T-helper 17 cell (primary cell): ENCODE measurements at places on chromosomes 3 and 15.

DNA sequence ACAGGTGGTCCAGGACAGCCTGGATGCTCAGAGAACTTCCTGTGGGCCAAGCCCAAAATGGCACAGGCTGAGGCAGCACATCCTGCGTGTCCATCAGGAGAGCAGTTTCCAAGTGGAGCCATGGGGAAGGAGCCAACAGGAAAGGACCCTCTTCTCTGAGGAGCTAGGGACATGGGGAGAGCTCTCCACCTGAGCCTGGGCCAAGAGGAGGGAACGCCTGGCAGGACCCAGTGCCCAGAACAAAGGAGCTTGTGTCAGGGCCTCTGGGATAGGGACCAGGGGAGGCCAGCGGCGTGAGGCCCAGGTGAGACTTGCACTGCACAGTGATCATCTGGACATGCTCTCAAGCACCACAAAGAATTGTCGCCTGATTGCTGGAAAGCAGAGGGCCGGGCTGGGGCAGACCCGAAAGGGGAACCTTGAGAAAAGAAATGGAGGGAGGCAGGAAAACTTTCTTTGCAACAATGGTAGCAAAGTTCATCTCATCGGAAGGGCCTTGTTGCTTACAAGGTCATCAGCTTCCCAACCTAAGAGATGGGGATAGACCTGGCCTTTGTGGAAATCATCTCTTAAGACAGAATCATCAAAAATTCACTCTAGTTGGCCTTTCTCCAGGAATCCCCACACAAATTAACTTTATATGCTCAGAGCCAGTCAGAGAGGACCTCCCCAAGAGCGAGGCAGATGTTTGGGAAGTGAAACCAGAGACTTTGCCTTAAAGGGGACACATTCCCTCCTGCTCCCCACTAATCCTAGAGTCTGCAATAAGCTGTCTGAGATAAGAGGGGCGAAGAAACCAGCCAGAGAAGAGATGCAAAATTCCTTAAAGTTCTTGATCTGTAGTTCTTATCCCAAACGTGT lies 47.7 kb upstream of the HES1 start:
- no peak for DNase-seq

DNA sequence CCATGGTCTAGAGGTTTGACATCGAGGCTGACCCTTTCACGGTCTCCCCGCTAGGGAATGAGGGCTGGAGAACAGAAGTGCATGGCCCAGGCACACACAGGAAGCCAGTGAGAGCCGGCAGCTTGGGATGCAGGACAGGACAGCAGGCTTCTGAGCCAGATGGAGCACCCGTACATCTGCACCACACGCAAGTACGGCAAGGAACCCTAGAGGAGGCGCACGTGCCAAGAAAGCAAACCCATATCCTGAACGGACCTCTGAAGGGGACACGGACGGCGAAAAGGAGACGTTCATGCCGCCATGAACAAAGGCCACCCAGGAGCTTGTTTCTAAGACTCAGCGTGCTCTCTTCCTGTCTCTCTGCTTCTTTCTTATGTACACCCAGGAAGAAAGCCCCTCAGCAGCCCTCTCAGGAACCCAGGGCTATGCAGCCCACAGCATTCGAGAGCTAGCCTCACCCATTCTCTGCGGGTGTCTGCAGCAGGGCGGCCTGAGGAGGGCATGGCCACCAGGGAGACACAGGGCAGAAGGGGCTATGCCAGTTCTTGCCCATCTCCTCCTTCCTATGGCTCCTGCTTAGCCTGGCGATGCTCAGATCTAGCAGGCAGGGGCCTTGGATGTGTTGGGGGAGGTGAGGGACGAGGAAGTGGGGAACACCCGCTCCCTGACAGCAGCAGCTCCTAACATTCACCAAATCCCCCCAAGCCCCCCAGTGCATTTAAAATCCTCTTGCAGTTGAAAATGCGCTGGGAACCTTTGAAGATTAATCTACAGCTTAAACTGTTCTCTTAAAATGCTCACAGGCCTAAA lies 81.3 kb downstream of the PCSK6 start:
- DNase-seq = no peak

DNA sequence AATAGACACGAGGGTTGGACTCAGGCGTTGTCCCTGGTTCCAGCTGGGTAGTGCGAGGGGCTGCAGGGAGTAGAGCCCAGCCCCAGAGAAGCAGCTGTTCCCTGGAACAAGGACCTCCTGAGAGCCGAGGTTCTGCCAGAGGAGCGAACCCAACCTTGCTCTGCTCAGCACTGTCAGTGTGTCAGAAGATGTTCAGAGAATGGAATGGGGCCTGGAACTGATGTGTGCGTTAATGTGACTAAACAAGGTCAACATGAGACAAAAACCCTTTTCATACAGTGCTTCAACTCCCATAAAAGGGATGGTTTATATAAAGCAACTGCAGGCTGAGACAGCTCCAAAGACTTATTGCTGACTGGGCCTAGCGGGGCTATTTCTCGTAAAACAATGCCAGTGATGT lies 35.5 kb upstream of the HACD2 start:
- no peak for DNase-seq

DNA sequence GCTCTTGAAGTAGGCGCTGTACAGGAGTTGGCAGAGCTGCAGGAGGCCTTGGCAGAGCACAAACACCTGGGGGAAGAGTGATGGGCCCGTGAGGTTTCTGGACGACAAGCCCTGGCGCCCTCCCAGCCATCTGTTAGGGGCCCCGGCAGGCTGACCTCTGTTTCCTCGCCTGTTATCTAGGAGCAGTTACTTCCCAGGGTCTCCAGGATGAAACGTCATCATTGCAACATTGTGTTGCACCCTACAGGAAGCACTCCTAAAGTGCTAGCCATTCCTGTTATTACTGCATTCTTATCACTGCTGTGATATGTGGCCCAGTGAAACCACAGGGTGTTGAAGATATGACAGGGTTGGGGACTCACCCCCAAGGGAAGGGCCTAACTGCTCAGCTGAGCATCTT lies 50.2 kb downstream of the SLCO2A1 start:
- no peak for DNase-seq

DNA sequence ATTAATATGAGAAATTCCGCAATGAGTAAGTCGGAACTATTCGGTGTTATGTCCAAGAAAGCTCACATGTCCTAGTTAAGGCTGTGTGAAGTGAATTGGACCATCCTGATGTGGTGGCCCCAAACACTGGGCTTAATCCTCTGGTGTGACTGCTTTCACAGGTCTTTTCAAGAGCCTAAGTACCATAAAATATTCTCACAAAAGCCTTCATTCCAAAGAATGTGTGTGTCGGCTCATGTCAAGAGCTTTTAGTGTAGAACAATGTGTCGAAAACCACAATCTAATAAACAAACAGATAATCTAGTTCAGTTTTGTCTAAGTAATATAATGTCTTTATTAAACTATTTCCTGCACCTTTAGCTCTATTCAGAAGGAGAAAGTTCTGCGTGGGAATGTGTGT lies 311.4 kb downstream of the LPP start:
- DNase-seq = no peak

GRCh38 chr3:146280864-146281263 lies 30.0 kb upstream of the PLSCR4 start:
- DNase-seq = no peak

- no peak for DNase-seq
These were observed 6.2 kb downstream of the PSMD6 start for GRCh38 chr3:64016941-64017620.

DNA sequence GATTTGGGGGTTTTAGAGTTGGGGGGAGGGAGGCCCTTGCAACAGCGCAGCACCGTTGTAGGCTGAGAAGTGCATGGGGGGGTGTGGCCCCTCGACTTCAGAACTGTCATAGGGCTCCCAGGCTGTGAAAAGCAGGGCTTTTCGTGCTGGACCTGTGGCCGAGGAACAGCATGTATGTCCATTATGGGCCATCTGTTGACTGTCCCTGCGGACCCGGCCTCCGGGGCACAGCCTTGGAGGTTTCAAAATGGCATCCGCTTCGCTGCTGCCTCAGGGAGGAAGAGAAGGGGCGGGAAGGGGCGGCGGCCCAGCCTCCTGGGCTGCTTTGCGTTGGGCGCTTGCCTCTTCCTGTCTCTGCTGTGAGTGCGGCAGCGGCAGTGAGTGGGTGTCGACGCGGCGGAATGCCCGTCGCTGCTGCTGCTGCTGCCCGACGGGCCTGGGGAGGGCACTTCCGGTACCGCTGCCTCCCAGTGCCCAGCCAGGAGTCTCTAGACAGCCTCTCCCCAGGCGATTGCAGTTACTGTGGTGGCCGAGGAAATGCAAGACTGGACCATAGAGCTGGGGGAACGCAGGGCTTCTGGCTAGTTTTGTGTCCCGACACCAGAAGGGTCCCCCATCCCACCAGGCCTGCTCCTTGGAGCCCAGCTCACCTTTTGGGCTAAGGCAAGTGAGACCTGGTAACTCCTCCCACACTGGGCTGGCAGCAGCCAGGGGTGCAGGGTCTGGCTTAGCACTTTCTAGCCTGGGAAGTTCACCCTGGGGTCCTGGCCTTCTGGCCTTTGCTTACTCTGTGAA lies 1.9 kb downstream of the GNAI2 start:
- DNase-seq = peak; percentile 76

DNA sequence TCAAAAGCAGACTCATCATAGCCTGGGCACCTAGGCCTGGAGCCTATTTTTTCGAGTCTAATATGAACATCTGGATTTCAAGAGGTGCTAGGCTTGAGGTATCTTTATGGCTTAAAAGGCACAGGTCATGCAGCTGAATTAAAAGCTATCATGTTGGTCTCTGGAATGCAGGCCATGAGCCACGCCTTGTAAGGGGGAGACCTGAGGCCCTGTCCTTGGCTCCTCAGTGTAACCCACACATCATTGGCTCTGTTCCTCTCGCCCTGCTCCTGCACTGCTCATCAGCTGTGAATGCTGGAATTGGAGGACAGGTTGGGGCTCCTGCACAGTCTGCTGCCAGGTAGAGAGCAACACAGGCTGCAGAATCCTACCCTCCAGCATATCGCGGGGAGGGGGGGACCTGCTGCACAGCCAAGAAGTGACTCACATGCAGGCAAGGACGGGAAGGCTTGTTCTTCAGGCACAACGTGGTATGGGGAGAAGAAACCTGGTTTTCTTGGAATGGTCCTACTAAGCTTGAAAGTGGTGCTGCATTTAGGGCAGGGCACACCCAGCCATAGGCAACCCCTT lies 146.0 kb downstream of the CHST2 start:
- DNase-seq = no peak

GRCh38 chr15:62287066-62287857 lies 122.2 kb upstream of the C2CD4B start:
- DNase-seq = no peak

DNA sequence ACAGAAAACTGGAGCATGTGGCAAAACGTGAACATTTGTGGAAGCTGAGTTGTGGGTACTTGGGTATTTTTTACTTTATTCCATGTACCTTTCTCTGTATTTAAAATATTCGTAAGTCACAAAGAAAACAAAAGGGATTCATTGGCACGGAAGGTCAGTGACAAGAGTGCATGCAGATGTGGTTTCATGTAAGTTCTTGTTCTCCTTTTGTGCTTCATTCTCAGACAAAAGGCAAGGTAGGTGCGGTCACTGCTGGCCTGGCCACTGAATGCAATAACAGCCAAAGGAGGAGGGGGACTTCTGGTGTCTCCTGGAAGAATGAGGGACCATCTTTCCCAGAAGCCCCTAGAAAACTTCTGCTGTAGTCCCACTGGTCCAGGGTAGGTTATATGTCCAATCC lies 200.0 kb upstream of the TOPAZ1 start:
- DNase-seq = no peak

- no peak for DNase-seq
These were observed 54.3 kb upstream of the FGD5 start for GRCh38 chr3:14764331-14765059.

GRCh38 chr15:69896606-69897005 lies 201.1 kb downstream of the TLE3 start:
- DNase-seq = no peak

DNA sequence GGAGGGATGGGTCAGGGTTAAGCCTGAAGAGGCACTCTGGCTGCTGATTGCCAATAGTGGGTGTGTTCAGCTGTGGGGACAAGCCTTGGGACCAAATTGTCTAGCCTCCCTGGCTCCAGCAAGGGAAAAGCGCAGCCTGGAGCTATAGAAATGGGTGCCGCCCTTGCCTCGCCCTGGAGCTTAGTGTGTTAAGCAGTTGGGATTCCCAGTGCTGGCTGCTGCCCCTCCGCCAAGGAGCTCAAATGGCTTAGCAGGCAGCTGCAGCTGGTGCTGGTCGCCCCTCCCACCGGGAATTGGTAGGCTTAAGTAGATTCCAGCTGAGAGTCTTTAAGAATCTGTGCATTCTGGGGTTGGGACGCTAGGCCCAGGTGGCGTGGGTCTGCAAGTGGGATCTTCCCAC lies 662.9 kb upstream of the TBL1XR1 start:
- DNase-seq = no peak

DNA sequence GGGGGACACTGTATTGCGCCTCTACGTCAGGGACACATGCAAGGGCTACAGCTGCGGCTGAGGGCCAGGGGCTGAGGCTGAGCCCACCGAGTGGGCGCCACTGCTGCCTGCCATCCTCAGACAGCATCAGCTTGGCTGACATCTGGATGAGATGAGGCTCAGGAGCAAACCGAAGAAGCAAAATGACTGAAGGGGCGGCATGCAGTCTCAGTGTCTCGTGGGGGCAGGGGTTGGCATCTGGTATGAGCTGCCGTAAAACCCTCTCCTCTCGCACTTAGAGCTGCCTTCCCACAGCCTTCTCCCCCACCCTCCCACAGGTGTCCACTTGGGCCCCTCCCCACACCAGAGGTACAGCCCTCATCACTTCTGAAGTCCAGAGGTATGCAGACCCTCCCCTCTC lies 24.2 kb upstream of the CMTM7 start:
- DNase-seq = no peak

DNA sequence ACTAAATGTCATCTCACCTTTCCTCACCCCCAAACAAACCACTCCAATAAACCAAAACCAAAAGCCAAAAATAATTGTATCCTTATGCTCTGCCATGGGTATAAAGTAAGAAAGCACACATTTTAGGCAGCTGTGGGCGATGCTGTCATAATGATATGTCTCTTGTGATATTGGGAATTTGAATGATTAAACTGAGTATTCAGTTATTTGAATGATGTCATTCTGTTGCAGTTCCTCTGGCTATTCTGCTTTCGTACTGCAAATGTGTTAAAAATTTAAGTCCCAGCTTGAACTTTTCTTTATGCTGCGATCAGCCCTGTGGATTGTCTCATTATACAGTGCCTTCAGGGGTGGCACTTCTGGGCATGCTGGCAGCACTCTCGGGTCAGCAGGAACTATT lies 10.8 kb upstream of the NR1D2 start:
- DNase-seq = no peak
